ENCODE measurements at places on chromosomes 2 and 18. TPM values are rescaled to one million over a fixed set of nuclear protein-coding genes. Genes with fewer than 3 reads are reported as not detected.

The HOXD10 gene
- total RNA-seq, result not detected

The CRYBA2 gene
- not detected for total RNA-seq

The MC2R gene
- not detected for total RNA-seq

- H3K27ac ChIP-seq, result no peak overlapping the region
- H3K36me3 ChIP-seq, result no peaks in the 10 kb centered on the region
- H3K4me1 ChIP-seq, result peaks cover 5% of the 10 kb centered on the region
- peaks cover 67% of the 10 kb centered on the region for H3K27me3 ChIP-seq
Measured at GRCh38 chr2:26696351-26696816, 3.9 kb downstream of the KCNK3 start.

GRCh38 chr18:79964330-79965118 is at the start of gene HSBP1L1:
HSBP1L1 (plus strand) TSS chr18:79964643; CDS start chr18:79964736, 93 bp downstream.
- peaks cover under 1% of the 10 kb centered on the region for H3K36me3 ChIP-seq
- no peaks in the 10 kb centered on the region for H3K27me3 ChIP-seq
- peaks cover 54% of the 10 kb centered on the region for H3K4me1 ChIP-seq
- peak within 1 kb of the TSS; percentile 77 for H3K27ac ChIP-seq
- peak within 1 kb of the TSS; percentile 84 for H3K4me3 ChIP-seq

All from activated T-cell treated with anti-CD3 and anti-CD28 coated beads, Interleukin-2, amount 50 U/mL, for 72 hours (primary cell).